ENCODE measurements at places on chromosomes 11 and 22. TPM values are rescaled to one million over a fixed set of nuclear protein-coding genes. Genes with fewer than 3 reads are reported as not detected.

KDM2A gene
- 121 TPM for total RNA-seq

OR2AG1 gene
- not detected for total RNA-seq

YPEL1 gene
- 26.9 TPM for total RNA-seq

NFAM1 gene
- total RNA-seq: 0.77 TPM

HORMAD2 gene
- total RNA-seq: 1.6 TPM

SLC43A3 gene
- total RNA-seq: 19.0 TPM

BTG4 gene
- total RNA-seq: not detected

SYT8 gene
- total RNA-seq: 9.7 TPM

APBB1 gene
- 84.1 TPM for total RNA-seq

ST14 gene
- 3.8 TPM for total RNA-seq

C11orf42 gene
- total RNA-seq: not detected

THY1 gene
- total RNA-seq: 37.3 TPM

BDNF gene
- total RNA-seq: 5.2 TPM

ZPR1 gene
- total RNA-seq: 34.8 TPM

ACR gene
- total RNA-seq: not detected

SCGB2A2 gene
- not detected for total RNA-seq

TESMIN gene
- 2.1 TPM for total RNA-seq

TALDO1 gene
- total RNA-seq: 91.0 TPM

PDGFD gene
- total RNA-seq: 41.2 TPM

ZNF214 gene
- 18.0 TPM for total RNA-seq

PAFAH1B2 gene
- 111 TPM for total RNA-seq

LRRC56 gene
- total RNA-seq: 1.2 TPM

TRIM6 gene
- total RNA-seq: 5.8 TPM

ADAMTS8 gene
- total RNA-seq: 6.5 TPM

OR8G1 gene
- total RNA-seq: not detected
